ENCODE measurements at places on chromosomes 12 and 14.

DNA sequence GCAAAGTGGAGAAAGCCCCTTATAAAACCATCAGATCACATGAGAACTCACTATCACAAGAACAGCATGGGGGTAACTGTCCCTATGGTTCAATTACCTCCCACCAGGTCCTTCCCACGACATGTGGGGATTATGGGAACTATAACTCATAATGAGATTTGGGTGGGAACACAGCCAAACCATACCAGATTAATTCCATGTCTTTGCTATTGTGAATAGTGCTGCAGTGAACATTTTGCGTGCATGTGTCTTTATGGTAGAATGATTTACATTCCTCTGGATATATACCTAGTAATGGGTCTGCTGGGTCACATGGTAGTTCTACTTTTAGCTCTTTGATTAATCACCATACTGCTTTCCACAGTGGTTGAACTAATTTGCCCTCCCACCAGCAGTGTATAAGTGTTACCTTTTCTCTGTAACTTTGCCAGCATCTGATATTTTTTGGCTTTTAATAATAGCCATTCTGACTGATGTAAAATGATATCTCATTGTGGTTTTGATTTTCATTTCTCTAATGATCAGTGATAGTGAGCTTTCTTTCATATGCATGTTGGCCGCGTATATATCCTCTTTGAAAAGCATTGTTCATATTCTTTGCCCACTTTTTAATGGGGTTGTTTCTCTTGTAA lies 29.7 kb upstream of the SAV1 start:
- DNase-seq = no peak

GRCh38 chr12:88951177-88951576 lies 370.9 kb upstream of the KITLG start:
- no peak for DNase-seq

DNA sequence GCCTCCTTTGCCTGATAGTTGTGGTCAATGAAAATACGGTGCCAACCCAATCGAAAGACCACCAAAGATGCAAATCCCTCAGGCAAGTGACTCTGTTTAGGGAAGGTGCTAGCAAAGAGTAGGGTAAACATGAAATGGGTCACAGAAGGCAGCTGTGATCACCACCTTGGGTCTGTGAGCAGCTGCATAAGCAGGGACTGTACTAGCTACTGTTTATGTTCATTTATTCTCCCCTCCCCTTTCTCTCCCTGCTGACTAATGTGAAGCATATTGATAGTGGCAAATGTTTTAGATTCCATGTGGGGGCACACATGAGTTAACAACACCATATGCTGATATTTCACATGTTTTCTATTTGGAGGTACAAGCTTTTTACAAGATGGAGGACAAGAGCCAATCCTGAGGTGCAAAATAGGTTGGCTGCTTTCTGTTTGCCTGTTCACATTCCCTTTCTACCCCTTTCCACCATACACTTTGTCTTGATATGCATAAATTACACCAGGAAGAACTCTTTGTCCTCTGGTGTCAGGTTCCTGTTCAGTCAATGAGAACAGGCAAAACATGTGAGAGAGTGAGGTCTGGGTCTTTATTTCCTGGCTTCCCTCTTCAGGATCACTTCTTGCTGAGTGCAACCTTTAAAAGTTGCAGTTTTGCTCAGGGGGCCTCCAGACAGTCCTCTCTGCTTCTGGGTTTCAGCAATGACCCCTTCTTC lies 71.1 kb downstream of the AVPR1A start:
- no peak for DNase-seq

- no peak for DNase-seq
These were observed 240.5 kb downstream of the PPFIA2 start for GRCh38 chr12:81518638-81519037.

- DNase-seq = no peak
These were observed 10.1 kb downstream of the LGALS3 start for GRCh38 chr14:55139141-55139540.

- no peak for DNase-seq
These were observed 144.4 kb downstream of the SCARB1 start for GRCh38 chr12:124719231-124719630.

- no peak for DNase-seq
These were observed 34.7 kb upstream of the RTRAF start for GRCh38 chr14:51954657-51955056.

GRCh38 chr12:43407816-43408645 lies 144.0 kb downstream of the ADAMTS20 start:
- no peak for DNase-seq

GRCh38 chr12:56725723-56726102 lies 614 bp upstream of the NACA start:
- DNase-seq = no peak

GRCh38 chr12:30515351-30515750 lies 180.3 kb downstream of the IPO8 start:
- DNase-seq = no peak

DNA sequence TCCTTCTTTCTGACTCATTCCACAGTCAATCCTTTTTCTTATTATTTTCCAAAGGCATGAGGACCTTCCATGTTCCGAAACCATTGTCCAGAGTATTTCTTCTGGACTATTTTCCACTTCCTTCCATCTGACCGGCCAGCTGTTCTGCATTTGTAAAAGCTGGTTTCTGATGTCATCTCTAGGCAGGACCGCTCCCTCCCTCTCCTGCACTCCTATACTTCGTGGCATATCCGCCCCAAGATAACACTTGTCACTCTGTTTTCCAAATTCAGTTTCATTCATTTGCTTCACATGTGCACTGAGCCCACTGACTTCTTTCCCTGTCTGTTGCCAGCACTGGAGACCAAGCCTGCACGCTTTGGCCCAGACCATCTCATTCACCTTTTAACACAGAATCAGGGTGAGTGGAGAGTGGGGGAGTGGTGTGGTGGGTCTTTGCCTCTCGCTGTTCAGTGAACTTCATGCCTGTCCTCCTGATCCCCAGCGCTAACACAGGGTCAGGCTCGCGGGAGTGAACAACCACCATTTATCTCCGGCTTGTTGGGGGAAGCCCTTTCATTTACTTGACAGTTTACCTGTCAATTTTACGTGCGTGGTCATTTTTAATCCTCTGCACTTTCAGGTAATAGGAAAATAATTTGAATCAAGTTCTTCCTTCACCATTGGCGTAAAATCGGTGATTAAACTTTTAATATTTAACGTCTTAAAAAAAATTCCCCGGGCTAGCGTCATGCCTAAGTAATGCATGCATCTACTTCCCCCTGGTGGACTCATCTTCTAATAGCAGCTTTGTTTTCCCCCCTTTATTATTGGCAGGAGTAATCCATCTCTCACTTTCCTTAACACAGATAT lies 52.5 kb downstream of the C12orf75 start:
- DNase-seq = no peak

- DNase-seq = no peak
These were observed 68.7 kb downstream of the STON2 start for GRCh38 chr14:81331229-81332021.

DNA sequence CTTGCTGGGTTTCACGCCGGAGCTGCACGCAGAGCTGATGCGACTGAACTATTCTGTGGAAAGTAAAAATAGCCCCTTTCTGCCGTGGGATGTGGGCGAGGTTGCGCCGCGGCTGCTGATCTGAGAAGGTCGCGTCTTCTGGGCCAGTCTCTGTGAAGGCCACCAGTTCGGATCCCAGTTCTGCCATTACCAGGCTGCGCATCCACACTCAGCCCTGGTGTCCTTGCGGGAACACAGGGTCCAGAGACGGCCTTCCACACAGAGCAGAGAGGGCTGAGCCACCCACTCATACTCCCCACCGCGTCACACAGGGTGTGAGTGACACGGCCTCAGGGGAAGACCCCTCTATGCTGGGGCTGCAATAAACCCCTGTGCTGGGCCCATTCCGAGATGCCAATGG lies 13.9 kb downstream of the GALNT9 start:
- DNase-seq = no peak

GRCh38 chr14:81430235-81430634 lies 30.1 kb upstream of the STON2 start:
- no peak for DNase-seq

DNA sequence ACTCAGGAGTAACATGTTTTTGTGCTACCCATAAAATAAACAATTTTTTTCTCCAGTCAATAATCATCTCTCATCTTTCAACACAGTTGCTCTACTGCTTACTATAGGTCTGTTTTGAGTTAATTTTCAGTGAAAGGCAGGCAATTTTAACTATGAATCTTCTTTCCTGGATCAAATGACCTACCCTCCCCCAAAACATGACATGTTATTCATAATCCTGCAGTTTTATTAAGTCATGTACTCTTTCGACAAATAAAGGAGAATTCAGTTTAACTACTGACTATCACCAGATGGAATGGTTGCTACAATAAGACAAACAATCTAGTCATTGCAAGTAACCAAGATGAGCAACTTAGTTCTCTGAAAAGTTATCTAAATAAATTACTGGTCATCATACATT lies 106.0 kb upstream of the FAR2 start:
- DNase-seq = no peak
